Naive thymus-derived CD8-positive, alpha-beta T cell (primary cell): ENCODE measurements at places on chromosomes 5 and 9. TPM values are rescaled to one million over a fixed set of nuclear protein-coding genes. Genes with fewer than 3 reads are reported as not detected.

DNA sequence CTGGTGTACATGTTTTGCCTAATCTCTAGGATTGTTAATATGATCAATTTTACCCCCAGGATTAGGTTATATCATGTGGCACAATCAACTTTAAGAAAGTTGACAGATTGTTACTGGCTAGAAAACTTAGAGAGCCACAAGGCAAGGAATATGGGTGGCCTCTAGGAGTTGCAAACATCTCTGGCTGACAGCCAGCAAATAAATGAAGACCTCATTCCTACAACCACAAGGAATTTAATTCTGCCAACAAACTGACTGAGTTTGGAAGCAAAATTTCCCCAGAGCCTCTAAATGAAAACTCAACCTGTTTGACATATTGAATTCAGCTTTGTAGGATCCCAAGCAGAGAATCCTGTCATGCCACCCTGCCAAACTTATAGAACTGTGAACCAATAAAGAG, 196.4 kb upstream of the PTGER4 start:
- DNase-seq: no peak

The KCNV2 gene
- not detected for total RNA-seq

DNA sequence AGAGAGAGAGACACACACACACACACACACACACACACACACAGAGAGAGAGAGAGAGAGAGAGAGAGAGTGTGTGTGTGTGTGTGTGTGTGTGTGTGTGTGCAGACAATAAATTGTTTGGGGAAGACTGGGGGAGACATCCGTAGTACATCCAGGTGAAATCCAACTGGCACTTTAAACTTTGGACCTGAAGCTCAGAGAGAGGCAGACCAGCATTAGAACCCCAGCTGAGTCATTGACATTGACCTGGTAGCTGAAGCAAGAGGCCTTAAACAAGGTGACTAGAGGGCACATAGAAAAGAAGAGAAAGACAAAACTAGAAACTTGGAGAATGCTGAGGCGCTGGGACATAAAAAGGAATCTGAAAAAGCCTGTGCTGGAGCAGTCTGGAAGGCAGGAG, 251.5 kb downstream of the CRB2 start:
- no peak for DNase-seq

DNA sequence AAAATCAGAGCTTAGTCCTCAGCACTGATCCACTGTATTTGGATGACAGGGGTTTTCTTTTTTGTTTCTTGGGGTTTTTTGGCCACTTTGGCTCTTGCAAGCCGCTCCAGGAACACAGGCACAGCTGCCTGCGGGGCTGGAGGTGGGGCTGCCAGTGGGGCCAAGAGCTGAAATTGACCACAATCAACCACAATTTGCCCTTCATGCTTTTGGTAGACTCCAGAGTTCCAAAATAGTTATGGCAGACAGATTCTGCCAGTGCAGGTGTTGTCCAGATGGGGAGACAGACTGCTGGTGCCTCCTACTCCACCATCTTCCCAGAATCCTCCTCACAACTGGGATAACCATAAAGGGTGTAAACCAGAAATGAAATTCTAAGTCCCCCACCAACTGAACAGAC, 36.5 kb downstream of the PLEKHG4B start:
- no peak for DNase-seq

DNA sequence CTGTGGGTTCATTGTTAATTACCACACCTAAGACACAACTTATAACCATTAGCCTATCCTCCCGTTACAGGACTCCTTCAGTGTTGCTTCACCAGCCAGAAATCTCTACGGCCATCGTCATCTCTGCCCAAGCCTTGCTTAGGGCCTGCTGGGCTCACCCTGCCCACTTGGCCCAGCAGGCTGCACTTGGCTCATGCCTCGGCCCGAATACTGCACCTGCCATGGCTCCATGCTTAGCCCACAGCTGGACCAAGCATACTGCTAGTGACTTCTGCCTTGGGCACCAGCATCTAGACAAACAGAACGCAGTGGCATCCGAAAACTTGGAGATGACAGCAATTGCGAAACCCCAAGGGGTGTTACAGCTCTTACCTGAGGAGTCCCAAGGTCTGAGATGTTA, 2336.0 kb upstream of the ACO1 start:
- DNase-seq: no peak

DNA sequence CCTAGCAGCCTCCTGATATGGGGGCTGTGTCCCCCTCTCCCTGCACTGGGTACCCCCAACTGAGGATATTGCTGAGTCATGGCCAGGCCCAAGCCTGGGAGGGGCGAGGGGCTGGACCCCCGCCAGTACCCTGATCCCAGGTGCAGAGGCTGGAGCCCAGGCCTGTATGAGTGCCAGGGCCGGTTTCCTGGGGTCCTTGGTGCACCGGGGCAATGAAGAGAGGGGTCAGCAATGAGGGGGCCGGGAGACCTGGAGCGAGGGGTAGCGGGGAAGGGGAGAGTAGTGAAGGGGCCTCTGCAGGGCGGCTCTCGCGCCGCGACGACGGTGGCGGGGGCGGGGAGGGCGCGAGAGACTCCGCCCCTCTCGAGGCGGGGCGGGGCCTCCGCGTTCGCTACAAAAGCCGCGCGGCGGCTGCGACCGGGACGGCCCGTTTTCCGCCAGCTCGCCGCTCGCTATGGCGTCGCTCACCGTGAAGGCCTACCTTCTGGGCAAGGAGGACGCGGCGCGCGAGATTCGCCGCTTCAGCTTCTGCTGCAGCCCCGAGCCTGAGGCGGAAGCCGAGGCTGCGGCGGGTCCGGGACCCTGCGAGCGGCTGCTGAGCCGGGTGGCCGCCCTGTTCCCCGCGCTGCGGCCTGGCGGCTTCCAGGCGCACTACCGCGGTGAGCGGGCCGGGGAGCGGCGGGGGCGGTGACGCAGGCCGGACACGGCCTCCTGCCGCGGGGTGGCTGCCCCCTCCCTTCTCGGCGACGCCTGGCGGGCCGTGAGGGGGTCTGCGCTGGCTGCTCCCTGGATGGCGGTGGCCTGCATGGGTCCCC, at the start of gene SQSTM1:
Gene SQSTM1 (plus strand): TSS at position 423 of the 815 bp plus-strand sequence. CDS start 32 bp downstream, at position 455.
- peak; percentile 79 for DNase-seq

GRCh38 chr5:173998531-173998930, 9.6 kb downstream of the C5orf47 start:
- no peak for DNase-seq

DNA sequence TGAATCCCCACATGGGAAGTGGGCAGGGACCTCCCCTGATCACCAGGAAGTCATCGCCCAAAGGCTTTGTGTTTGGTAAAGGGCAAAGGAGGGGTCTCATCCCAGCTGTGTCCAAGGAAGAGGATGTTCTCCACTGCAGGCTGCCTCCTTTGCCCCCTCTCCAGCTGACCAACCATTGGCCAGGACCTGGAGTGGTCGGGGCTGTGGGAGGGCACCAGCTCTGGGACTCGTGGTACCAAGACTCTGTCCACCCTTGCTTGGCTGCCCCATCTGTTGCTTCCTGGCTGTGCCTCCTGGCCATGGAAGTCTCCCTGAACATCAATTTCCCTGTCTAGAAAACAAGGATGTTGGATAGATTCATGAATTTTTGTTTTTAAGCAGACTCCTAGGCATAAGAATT, 34.1 kb downstream of the COL15A1 start:
- DNase-seq: no peak

GRCh38 chr5:17406423-17406838, 91.6 kb upstream of the TAF11L2 start:
- no peak for DNase-seq

The SLC6A3 gene
- 0.08 TPM for total RNA-seq

GRCh38 chr5:143759396-143760130, 52.4 kb upstream of the HMHB1 start:
- DNase-seq: no peak

The SETX gene
- 80.5 TPM for total RNA-seq

The PAEP gene
- not detected for total RNA-seq

DNA sequence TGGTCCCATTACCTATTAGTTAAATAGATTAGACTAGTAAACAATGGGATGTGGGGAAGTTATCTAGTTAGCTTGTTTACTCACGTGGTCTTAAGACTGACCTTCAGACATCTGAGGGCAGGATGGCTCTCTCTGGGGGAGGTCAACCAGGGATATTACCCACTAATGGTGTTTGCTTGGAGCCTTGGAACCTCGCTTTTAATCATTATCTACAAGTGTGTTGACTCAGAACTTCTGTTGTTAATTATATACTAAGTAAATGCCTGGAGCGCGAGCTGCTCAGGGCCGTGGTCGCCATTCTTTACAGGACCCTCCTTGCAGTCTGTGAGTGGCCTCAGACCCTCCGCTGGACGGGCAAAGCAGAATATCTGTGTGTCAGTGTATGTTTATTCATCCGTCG, 48.5 kb upstream of the ZNF354A start:
- DNase-seq: no peak

- DNase-seq: no peak
Observed at GRCh38 chr9:87729246-87729645, 3.3 kb downstream of the CTSL start.

The NTRK2 gene
- not detected for total RNA-seq

The SLC34A3 gene
- total RNA-seq: not detected

- no peak for DNase-seq
Observed at GRCh38 chr9:135615666-135616618, 23.4 kb downstream of the GLT6D1 start.

The CSF1R gene
- 1.0 TPM for total RNA-seq

- no peak for DNase-seq
Observed at GRCh38 chr9:75909776-75910175, 19.3 kb downstream of the PCSK5 start.

The CCDC171 gene
- total RNA-seq: 2.1 TPM

DNA sequence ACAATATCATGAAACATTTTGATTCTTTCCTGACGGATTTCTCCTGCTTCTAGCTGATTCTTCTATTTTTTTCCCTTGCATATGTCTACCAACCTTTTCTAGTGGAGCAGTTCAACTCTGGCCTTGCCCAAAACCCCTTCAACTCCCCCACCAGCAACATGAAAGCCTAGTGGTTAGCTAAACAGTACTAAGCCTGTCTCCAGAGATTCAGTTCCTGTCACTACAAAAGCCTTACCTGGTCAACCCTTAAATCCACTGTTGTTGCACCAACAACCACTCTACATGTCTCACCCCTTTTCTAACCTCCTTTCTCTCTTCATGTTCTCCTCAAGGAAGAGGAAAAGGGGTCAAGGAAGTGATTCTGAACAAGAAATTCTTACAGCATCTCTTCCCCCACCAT, 74.8 kb upstream of the PIK3R1 start:
- no peak for DNase-seq

DNA sequence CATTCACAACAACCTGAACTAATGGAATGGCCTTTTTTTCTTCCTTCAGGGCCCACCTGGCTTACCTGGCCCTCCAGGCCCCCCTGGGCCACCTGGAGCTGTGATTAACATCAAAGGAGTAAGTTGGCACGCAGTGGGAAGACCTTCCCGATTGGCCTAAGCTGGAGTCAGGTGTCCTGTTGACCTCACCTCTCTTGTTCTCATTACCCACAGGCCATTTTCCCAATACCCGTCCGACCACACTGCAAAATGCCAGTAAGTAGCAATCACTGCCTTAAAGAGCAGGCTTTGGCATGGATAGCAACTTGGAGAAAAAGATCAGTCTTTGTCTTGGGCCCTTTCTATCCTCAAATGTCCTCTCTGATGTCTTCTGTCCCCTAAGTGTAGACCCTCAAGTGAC, 55.3 kb upstream of the TGFBR1 start:
- no peak for DNase-seq

The PHF24 gene
- not detected for total RNA-seq

The SEMA6A gene
- not detected for total RNA-seq

DNA sequence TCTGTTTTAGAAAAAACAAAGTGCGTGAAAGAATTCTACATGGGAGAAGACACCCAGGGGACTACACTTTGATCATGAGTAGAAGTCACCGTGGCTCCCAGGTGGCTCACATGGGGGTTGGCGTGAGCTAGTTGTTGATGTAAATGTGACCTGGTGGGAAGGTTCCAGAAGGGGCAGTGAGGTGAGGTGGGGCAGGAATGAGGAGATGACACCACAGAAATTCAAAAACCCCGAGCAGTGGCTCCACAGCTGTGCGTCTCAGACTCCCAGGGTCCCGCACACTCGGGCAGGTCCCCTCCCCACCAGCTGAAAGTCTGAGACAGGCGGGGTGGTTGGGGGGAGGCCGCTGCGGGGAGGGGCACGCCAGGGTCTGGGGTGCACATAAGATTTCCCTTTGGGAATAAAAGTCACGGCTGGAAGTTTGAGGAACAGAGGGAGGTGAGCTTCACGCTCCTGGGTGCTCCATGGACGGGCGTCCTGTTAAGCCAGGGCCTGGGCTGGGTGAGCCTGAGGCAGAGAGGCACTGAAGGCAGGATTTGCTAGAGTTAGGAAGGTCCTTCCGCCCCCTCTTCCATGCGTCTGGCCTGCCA, 29.9 kb downstream of the GLT6D1 start:
- DNase-seq: no peak

DNA sequence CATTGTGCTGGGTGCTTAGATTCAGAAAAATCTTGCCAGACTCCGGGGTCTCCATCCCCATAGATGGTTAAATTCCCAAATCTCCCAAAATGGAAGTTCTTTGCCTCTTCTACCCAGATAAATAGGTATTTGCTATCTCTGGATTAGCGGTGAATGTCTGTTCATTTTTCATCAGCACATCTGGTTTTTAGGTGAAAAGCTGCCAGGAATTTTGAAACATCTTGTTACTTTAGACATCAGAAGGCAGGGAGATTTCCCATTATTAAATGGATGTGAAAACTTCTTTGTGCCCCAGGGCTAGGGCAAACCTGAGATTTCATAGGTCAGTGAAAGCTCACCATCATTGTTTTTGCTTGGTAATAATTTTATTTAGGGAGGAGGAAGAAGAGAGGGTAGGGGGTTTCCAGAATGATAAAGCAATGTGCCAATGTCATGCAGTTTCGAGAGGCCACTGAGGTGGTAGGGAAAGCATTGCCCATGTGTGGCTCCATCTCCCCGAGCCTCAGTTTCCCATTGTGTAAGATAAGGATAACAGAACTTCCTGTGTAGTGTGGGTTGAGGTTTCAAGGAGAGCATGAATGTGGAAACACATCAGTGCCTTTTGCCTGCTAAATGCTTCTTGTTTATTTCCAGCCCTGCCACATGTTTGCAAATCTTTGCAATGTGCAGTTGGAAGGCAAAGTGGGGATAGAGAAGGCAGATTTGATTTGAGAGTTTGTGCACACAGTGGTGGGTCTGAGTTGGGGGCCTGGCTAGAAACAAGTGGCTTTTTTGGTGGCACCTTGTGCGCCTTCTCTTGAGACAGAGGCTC, 147.2 kb upstream of the KLF4 start:
- DNase-seq: no peak

GRCh38 chr5:168681556-168682183, 102.5 kb upstream of the PANK3 start:
- DNase-seq: no peak

GRCh38 chr9:21507483-21507790, 25.3 kb upstream of the IFNE start:
- no peak for DNase-seq

GRCh38 chr5:147892696-147893296, 13.5 kb downstream of the C5orf46 start:
- no peak for DNase-seq

The TLE1 gene
- 1.6 TPM for total RNA-seq
